Esophagus squamous epithelium (tissue), 5 donors: ENCODE measurements at places on chromosomes 1 and 21. TPM values are rescaled to one million over a fixed set of nuclear protein-coding genes. Genes with fewer than 3 reads are reported as not detected.

The KRTAP19-1 gene
- total RNA-seq, result not detected

GRCh38 chr1:156746406-156746727 lies 5.1 kb downstream of the HDGF start:
- no peak for DNase-seq

The TDRKH gene
- 2.4 TPM for total RNA-seq

DNA sequence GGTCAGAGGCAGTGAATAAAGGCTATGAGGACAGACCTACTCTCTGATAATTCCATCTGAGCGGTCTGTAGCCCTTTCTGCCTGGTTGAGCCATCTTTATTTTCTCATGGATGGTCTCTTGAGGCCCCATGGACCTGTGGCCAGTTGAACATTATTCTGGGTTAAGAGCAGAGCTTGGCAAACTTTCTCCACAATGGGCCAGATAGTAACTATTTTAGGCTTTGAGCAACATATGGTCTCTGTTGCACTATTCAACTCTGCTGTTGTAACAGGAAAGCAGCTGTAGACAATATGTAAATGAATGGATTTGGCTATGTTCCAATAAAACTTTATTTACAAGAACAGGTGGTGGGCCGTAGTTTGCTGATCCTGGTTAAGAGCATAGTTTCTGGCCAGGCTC lies 62.7 kb downstream of the KAZN start:
- no peak for DNase-seq

The LCE1F gene
- total RNA-seq, result not detected

The ANGPTL3 gene
- total RNA-seq, result not detected

GRCh38 chr1:93616996-93617669 lies 64.5 kb downstream of the BCAR3 start:
- DNase-seq, result no peak

GRCh38 chr1:153960206-153960605 lies 1.8 kb upstream of the CRTC2 start:
- no peak for DNase-seq

DNA sequence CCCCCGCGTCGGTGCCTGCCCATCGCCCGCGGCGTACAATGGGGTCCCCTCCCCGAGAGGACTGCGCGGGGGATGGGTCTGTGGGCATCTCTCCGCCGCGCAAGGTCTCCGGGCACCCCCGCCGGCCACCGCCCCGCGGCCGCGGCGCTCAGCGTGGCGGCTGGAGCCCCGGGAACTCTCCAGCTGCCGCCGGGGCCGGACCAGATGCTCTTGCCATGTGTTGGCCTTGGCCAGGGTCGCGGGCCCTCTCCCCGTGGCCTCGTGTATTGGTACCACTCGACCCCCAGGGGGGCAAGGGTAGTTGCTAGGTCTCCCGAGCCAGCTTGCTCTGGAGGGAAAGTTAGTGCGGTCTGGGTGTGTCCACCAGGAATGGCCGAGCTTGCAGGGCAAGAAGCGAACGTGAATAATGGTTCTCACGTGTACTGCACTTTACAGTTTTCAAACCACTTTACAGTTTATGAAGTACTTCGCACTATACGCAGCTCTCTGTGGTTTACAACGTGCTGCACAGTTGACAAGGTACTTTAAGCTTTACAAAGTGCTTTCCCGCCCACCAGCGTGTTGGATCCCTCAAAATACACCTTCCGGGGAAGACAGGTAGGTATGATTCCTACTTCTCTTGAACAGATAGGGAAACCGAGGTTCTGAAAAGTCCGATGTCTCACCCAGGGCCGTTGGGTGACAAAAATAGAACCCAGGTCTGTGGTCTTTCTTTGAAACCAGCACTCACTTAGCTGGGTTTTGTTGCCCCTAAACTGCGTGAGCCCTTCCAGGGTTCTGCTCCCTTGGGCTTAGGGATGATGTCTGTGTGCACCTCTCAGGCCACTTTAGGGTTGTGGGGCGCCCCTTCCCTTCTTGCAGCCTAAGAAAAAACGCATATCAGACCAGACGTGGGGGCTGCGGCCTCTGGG lies 1.2 kb downstream of the EPHB2 start:
- no peak for DNase-seq

DNA sequence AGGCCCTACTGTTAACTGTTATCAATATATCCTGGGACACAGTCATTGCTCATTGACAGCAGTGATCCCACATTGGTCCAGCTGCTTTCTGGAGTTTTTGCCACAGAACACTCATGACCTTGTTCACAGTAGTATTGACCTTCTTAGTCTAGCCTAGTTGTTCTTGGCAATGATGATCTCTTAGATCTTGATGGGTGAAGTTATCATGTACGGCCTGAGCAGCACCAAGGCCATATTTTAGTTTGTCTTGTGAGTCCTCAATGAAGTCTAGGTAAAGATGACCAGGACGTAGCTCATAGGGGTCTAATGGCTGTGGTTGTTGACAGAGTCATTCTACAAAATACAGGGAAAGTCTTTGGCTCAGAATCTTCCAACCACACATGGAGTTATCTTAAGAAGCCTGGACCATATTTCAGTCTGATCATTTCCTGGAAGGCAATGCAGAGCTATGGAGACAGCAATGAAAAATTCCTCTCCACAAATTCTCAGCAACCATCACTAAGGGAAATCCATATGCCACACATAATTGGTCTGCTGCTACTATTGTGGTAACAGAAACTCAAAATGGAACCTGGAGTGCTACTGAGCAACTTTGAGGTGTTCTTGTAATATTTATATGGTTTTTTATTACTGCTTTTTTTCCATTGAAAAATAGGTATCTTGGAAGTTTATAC lies 279.6 kb downstream of the GRIK1 start:
- DNase-seq, result no peak

The TRNP1 gene
- total RNA-seq, result 30.7 TPM

The BMP8A gene
- total RNA-seq, result 0.13 TPM

DNA sequence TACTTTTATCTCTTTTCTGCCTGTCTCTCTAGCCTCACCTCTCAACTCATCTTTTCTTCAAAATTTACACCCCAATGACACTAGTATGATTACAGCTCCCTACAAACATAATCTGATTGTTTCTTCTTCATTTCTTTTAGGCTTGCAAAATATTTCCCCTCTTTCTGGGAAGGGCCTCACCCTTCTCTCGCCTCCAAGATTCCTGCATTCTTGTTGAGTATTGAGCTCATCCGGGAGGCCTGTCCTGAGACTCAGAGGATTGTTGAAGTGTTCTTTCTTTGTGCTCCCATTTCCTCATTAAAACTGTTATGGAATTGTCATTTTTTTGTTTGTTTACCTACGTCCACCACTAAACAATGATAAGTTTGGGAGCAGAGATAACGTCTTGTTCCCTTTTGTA lies 99.1 kb upstream of the CHRM3 start:
- DNase-seq, result no peak

The KANK4 gene
- total RNA-seq, result not detected

DNA sequence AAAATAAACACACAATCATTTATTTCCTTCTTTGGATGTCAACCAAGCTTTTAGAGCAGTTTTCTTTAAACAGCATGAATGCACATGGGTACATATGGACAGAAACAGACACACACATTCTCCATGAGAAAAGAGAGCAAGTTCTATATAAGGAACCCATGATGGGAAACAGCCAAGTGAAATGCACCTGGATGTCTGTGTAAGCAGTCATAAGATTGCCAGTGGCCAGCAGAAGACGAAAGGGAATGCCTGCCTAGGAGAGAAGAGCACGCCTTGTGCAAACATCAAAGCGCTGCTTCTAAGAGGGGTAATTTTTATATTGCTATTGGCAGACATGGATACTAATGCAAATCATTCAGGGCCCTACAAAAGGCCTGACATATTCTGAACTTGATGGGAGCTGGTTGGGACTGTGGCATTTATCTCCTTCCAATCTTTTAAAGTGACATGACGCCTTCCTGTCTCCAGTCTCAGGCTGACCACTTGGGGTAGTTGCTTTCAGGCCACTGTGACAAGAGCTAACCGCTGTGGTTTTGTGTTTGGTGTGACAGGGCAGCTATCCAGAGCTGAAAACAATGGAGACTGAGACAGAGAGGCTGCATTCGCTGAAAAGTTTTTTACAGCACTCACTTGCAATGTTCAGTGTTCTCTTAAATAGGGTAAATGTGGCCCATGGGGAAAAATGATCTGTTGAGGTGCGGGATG lies 75.0 kb upstream of the DPT start:
- DNase-seq, result no peak

The ADAMTS4 gene
- 2.6 TPM for total RNA-seq

The SEMA6C gene
- 0.91 TPM for total RNA-seq

The NCAM2 gene
- total RNA-seq, result not detected

The SPATA1 gene
- total RNA-seq, result not detected

The DMRTA2 gene
- 3.6 TPM for total RNA-seq

DNA sequence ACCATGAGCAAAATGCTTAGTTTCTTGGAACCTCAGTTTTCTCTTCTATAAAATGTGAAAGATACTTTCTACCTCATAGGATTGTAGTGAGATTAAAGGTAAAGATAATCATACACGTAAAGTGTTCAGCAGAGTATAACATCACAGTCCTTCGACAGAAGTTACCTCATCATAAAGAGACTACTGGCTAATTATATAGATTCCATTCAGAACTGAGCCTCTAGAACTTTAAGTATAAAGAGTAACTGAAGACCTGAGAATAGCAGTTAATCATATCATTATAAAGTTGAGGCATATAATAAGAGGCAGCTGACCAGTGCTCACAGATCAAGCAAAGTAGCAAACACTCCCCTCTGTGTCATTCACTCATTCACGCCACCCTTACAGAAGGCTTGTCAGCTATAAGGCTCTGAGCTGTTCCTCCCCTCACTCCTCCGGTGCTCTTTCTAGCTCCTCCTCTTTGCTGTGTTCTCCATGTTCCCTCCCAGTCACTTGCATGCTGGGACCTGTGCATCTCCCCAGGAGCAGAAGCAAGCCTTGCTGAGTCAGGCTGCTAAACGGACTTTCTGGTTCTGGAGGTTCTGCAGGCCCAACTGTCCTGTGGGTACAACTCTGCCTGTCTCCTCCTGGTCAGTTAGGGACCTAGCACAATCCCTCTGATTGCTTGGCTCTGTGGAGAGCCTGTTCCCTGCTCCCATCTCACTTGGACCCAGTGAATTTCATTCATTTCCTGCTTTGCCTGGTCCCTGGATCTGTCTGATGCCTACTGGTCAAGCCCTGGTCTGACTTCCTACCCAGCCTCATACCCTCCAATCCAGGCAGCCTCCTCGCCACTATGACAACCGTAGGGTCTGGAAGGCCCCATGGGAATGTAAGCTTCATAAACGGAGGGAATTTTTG lies 28.3 kb upstream of the LY9 start:
- DNase-seq, result no peak

DNA sequence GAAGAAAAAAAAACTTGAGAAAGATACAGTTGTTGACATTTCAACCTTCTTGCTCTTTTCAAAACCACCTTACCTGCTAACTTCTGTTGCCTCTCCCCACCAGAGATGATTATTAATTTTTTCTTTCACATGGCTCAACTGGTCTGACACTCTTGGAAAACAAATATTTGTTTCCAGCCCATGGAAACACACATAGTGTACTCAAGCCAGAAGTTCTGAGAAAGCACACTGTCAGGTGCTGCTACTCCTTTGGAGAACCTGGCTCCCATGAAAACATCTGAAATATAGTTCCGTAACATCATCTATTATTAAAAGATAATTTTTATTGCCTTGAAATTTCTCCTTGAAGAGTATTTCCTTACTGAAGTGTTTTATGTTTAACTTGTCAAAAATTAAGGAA lies 145.0 kb upstream of the C1orf105 start:
- no peak for DNase-seq

The CSF1 gene
- 7.6 TPM for total RNA-seq

The VANGL2 gene
- total RNA-seq, result 7.4 TPM

DNA sequence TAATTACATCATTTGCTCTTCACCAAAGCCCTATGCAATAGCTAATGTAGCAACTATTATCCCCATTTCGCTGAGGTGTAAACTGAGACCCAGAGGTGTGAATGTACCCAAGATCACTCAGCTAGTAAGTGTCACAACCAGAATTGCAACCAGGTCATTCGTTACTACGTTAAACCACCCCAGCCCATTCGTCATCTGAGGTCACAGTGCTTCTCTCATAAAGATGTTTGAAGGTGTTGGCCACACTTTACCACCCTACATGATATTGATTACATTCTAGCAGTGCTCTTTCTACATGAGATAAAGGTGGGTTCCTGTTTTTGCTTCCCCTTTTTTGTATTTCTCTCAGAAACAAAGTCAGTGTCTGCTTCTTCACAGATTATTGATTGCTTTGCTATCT lies 195.3 kb downstream of the ZBTB18 start:
- no peak for DNase-seq

The PCP4 gene
- total RNA-seq, result 12.7 TPM

The SYT14 gene
- not detected for total RNA-seq

DNA sequence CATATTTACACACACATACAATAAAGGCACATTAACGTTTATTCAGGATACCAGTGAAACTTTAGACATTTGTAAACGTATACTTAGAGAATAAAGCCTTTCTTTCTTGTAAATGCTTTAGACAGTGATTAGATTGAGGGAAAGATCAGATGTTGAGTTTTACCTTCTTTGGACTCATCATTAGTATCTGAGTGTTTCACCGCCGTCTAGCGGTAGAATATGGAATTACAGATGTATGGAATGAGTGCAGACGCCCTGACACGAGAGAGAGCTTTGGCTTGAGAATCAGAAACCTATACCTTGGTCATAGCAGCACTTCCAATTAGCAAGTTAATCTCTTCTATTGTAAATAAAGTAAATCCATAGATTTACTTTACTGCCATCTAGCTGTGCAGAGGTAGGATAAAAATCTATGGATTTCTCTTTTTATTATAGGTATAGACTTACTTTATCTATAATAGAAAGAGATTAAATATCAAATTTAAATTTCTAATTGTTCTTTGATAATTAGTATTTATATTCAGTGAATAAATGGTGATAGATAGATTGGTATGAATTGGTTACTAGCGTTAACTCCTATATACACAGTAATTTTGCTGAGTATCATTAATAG lies 12.6 kb downstream of the FLG2 start:
- no peak for DNase-seq

DNA sequence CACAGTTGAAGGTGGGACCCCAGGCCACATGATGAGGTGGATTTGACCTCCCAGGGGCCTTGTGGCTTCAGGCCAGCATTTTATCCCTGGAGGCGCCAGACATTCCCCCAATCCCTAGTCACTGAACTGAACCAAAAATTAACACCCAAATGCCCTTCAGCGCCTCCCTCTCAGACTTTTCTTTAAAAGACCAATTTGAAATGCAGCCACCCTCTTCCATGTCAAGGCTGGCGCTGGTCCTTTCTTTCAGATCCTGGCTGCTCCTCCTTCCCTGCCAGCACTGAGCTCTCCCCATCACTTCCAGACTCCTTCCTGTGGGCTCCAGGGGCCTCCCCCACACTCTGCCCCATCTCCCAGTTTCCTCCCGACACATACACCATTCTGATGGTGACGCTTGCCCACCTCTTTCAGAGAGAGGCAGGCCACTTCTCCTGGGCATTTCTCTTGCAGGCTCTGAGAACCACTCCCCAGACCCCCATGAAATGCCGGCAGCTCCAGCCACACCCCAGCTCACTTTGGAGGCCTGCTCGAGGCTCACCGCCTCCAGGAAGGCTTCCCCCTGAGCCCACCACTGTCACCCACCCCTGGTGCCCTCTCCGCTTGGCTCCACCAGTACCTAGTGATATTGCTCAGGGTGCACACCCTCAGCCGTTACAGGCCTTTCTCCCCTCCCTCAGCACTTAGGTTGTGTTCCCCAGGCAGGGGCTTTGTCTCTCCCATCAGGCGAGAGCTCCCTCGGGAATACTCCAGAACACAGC lies 27.0 kb downstream of the NAV1 start:
- no peak for DNase-seq
